Breast epithelium (tissue), 4 donors: ENCODE measurements at places on chromosomes 12 and 14. TPM values are rescaled to one million over a fixed set of nuclear protein-coding genes. Genes with fewer than 3 reads are reported as not detected.

Gene KRT82
- total RNA-seq = not detected

GRCh38 chr12:131397493-131398181 lies 313.3 kb upstream of the SFSWAP start:
- no peak for DNase-seq

DNA sequence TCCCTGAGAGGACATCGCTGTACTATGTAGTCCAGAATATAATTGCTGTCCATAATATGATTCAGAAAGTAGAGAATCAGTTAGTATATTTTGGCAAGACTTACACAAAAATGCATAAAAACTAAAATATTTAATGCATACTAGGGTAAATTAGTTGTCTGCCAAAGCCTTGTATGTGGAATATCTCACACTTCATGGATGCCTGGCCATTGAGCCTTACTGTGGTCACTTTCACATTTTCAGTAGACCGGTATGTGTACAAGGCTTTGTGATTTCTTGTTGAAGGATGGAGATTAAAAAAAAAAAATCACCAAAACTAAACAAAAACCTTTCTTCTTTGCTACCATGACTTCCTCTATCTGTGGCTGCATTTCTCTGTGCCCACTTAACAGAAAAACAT lies 197.3 kb upstream of the DDHD1 start:
- DNase-seq = no peak

DNA sequence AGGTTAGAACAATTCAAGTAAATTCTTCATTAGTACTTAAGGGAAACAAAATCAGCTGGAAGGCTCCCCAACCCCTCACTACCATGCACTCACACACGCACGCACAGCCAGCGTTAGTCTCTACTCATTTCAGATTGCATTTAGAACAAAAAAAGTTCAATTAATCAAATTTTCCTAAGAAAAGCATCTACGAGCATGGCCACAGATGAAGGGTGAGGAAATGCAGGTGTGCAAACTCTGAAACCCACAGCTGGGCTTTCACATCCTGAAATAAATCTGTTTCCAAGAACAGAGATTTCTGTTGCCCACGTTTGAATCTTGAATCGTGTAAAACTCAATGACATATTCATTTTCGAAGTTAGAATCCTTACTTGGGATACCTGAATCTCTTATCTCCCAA lies 62.6 kb downstream of the SEL1L start:
- DNase-seq = no peak

GRCh38 chr12:64611341-64612284 lies 1.3 kb downstream of the RASSF3 start:
- DNase-seq = peak; percentile 54

DNA sequence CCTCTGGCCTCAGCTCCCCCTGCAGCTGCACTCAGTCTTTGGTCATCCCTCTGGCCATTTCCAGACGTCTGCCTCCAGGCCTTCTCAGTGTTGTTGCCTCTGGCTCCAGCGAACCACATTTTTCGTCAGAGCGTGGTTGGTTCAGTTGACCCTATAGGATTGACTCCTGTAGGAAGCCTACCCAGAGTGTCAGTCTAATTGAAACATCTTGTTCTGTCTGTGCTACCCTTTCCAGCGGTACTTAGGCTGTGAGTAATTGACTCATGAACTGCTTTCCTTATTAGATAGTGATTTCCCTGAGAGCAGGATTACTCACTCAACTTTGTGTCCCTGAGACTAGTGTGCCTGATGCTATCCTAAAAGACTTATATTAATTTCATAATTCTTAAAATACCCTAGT lies 373.2 kb downstream of the ATP23 start:
- DNase-seq = no peak

Gene ADCY4
- total RNA-seq = 60.6 TPM

DNA sequence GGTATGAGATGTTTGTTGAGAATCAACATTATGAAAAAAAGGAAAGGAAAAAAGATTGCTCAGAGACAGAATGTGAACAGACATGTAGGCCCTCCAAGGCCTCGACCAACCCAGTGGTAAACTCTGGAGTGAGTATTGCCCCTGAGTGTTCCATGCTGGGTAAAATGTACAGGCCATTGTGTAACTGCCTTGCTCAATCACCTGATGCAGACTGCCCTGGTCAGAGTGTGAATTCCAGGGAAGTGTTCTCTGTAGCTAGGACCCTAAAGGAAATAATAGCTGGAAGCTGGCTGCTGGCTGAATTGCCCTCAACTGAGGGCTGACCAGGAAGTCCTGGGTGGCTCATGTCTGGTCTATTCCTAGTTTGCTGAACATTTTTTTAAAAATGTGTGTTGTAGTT lies 1081.4 kb upstream of the LRFN5 start:
- no peak for DNase-seq

GRCh38 chr12:79615596-79616560 lies 74.9 kb downstream of the PAWR start:
- no peak for DNase-seq

Gene MYO1H
- total RNA-seq = 0.16 TPM

Gene MYG1
- 63.8 TPM for total RNA-seq

Gene SLC10A1
- not detected for total RNA-seq

Gene NTF3
- 1.3 TPM for total RNA-seq

GRCh38 chr14:32728976-32729375 lies 209.7 kb upstream of the NPAS3 start:
- no peak for DNase-seq

DNA sequence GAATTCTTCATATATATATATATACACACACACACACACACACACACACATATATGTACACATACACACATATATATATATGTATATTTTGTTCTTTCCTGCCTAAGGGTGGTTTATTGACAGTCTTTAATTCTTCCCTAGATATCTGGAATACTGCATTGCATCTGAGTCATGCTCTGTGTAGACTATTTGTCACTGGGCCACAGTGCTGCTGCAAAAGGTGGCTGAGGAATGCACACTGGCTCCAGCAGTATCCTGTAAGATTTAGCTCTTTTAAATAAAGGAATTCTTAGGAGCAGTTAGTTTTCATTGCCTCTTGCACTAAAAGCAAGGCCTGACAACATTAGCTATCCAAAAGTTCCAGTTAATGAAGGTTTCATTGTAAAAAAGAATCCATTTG lies 200.9 kb downstream of the APAF1 start:
- DNase-seq = no peak

DNA sequence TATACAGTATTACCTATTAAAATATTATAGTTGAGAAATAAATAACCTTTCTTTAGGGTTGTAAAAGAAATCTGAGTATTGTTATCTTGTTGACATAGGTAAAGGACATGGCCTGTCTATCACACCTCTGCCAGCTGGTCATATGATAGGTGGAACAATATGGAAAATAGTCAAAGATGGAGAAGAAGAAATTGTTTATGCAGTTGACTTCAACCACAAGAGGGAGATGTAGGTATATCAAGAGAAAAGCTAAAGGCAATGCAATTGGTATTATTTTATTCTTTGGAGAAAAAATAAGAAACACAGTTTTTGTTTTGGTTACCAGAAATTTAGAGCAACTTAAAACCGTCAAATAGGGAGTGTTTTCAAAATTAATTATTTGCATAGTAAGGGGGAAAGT lies 13.5 kb downstream of the CPSF2 start:
- DNase-seq = no peak

GRCh38 chr12:127150479-127150878 lies 1116.5 kb upstream of the TMEM132C start:
- DNase-seq = no peak

DNA sequence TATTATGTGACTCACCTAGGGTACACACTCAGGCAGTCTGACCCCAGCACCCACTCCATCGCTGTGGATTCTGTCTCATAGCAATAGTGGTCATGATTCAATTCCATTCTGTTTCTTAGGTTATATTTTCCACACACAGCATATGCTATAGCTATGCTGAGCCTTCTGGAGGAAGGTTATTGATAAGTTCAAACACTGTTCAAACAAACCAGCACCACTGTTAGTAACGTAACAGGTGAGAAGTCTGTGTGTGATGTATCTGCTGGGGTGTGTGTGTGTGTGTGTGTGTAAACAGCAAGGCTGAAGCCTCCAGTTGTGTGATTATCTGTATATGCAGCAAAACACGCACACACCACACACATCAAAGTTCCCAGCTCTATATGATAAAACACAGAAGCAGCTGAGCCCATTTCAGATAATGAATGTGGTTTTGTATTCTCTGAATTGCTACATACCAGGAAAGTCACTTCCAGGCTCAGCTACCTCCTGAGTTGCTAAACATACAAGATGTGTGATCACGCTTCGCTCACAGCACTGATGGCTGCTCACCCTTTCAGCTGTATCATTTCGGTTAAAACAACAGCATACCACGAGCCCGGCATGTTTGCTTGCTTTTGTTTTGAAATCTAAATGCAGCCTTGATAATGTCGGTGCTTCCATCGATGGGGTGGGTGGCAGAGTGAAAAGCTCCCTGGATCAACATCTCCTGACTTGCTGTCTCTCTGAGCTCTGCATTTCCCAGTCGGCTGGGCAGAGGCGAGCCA lies 6.8 kb upstream of the SYNE3 start:
- DNase-seq = no peak

DNA sequence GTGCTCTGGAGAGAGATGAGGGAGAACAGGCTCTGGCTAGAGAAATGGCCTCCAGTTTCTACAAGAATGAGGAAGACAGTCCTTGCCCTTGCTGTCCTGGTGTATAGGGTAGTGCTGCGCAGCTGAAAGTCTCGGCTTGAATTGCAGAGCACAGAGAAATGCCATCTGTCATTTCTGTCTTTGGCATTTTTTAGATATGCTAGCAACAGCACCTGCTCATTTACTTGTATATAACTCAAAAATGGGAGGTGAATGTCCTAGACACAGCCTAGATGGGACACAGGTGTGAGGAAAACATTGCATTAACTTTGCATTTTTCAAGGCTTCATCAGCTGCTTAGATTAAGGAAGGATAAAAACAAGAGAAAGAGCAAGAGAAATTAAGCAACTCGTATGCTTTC lies 35.8 kb downstream of the GPR19 start:
- DNase-seq = no peak

Gene TMTC2
- total RNA-seq = 28.8 TPM

GRCh38 chr12:109994401-109995175 lies 1.6 kb downstream of the GIT2 start:
- no peak for DNase-seq

Gene GPD1
- 235 TPM for total RNA-seq

GRCh38 chr12:84702001-84702400 lies 210.6 kb downstream of the SLC6A15 start:
- no peak for DNase-seq

GRCh38 chr12:2735432-2735831 lies 59.3 kb upstream of the FKBP4 start:
- DNase-seq = no peak

- no peak for DNase-seq
Measured at GRCh38 chr14:65173973-65174693, 71.8 kb upstream of the MAX start.

DNA sequence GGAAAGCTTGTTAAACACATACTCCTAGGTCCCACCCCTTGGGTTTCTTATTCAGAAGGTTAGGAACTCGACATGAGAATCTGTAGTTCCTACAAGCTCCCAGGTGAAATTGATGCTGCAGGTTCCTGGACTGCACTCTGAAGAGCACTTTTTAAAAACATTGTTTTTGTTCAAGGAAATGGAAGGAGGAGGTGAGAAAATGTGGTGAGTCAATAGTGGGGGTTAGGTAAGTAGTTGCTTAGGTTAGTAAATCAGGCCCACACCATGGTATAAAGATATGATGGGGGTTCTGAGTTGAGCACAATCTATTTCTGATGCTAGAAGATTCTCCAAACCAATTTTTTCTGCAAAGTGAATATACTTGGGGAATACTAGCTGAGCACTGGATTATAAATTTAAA lies 450.3 kb downstream of the CCDC91 start:
- DNase-seq = no peak

Gene KRT73
- total RNA-seq = not detected

DNA sequence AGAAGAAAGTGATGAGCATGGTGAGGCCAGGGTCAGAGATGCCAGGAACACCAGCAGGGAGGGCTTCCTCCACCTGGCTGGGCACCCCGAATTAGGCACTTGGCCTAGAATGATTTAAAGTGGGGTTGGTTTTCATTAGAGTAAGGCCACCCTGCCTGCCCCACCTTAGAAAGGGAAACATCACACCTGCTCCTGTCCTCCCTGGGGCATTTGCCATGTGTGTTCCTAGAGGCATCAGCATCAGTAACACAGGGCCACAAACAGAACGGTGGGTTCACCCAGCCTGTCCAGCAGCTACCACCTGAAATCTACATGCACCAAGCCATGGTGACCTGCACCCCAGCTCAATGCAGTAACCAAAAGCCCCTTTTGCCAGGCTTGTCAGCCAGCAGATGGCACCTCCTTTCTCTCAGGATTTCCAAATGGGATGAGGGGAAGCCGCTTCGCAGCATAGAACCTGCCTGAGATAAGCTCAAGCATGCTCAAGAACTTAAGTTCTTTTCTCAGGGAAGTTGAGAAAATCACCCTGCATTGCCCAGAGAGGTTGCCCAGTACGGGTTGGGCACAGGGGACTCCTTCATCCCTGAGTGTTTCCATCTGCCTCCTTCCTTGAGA lies 338.8 kb downstream of the DPF3 start:
- no peak for DNase-seq

Gene CD27
- 2.6 TPM for total RNA-seq

- DNase-seq = no peak
Measured at GRCh38 chr12:13534645-13535398, 338.3 kb downstream of the EMP1 start.

DNA sequence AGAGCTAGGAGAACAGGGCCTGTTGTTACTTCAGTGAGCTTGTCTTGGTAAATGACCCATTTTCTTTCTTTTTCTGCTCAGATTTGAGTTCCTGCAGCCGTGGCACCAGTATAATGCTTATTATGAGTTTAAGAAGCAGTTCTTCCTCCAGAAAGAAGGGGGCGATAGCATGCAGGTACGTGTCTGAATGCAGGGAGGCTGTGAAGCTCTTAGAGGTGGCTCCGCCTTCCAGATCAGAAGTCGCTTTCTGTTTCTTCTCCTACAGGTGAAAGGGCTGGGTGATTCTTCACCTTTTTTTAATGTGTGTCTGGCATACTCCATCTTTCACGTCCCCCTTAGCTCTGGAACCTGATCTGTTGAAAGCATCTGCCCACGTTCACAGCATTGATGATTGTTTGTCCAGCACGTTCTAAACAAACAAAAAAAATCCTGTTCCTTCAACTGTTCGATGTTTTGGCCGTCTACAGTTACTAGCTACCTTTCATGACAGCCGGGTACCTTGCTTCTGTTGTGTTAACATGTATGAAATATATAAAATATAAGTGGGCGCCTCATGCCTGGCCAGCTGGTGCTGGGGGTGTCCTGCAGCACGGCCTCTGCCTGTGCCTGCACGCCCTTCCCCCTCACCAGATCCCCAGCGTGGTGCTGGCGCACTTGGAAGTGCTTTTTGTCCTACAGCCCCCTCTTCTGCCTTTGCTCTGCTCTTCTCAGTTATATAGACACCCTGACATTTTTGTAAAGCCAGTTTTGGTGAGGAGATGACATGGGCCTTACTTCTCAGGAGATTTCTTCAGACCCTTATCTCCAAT lies 44.6 kb downstream of the SFSWAP start:
- peak; percentile 5 for DNase-seq

DNA sequence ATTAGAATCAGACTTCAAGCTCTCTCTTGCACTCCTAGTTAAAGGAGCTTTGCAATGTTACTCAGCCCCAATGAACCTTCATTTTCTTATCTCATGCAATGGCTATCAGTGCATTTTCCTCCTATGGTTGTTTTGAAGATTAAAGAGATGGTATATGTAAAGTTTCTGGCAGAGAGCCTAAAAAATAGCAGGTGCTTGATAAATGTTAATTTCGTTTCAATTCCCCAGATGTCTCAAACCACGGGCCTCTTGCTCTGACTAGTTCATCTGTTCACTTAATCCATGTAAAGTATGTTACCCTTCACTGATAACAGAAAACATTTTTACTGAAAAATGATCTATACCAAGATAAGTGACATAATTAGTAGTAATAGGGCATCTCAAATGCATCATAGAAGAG lies 735.4 kb upstream of the USP15 start:
- no peak for DNase-seq
